ENCODE measurements at places on chromosomes 3 and 15. TPM values are rescaled to one million over a fixed set of nuclear protein-coding genes. Genes with fewer than 3 reads are reported as not detected.

The CYP1A2 gene
- total RNA-seq, result not detected

The ITIH1 gene
- total RNA-seq, result not detected

The IL16 gene
- total RNA-seq, result 0.82 TPM

The HACD2 gene
- total RNA-seq, result 59.9 TPM

The FAM131A gene
- 60.7 TPM for total RNA-seq

The ZCWPW2 gene
- 4.9 TPM for total RNA-seq

The ST3GAL6 gene
- total RNA-seq, result 18.3 TPM

The RAB6B gene
- 43.2 TPM for total RNA-seq

The CTXN2 gene
- 0.82 TPM for total RNA-seq

The ARGFX gene
- not detected for total RNA-seq

The CCNL1 gene
- 64.4 TPM for total RNA-seq

The PP2D1 gene
- total RNA-seq, result not detected

The PRR20G gene
- not detected for total RNA-seq

The TUSC7 gene
- not detected for total RNA-seq

The NTRK3 gene
- 34.6 TPM for total RNA-seq

The MGLL gene
- total RNA-seq, result 31.4 TPM

The RBP2 gene
- not detected for total RNA-seq

The ANKDD1A gene
- total RNA-seq, result 13.9 TPM

The TM6SF1 gene
- total RNA-seq, result 27.7 TPM

The GOLIM4 gene
- 17.5 TPM for total RNA-seq

The ADIPOQ gene
- total RNA-seq, result not detected

The SMCO1 gene
- not detected for total RNA-seq

The LRTM1 gene
- not detected for total RNA-seq

The PFKFB4 gene
- 22.0 TPM for total RNA-seq

The GAP43 gene
- 289 TPM for total RNA-seq

The GOLGA6L7 gene
- total RNA-seq, result not detected

The PLCH1 gene
- total RNA-seq, result 19.2 TPM

The AADACL2 gene
- not detected for total RNA-seq

The HPS3 gene
- total RNA-seq, result 22.0 TPM

The MDFIC2 gene
- total RNA-seq, result not detected

The ATP6V1A gene
- 257 TPM for total RNA-seq

The CEP152 gene
- total RNA-seq, result 1.6 TPM

The LDHAL6B gene
- total RNA-seq, result not detected

The HTR3E gene
- total RNA-seq, result not detected

The GP9 gene
- not detected for total RNA-seq

The ATG7 gene
- total RNA-seq, result 19.2 TPM

The TMIE gene
- total RNA-seq, result 1.2 TPM

The RTP3 gene
- total RNA-seq, result not detected

The SLC9C1 gene
- 0.41 TPM for total RNA-seq

The EIF4A2 gene
- total RNA-seq, result 1,507 TPM

The ACTC1 gene
- total RNA-seq, result 0.41 TPM

Measured in frontal cortex (tissue), 4 donors.